ENCODE measurements at places on chromosomes 2 and 18. TPM values are rescaled to one million over a fixed set of nuclear protein-coding genes. Genes with fewer than 3 reads are reported as not detected.

DNA sequence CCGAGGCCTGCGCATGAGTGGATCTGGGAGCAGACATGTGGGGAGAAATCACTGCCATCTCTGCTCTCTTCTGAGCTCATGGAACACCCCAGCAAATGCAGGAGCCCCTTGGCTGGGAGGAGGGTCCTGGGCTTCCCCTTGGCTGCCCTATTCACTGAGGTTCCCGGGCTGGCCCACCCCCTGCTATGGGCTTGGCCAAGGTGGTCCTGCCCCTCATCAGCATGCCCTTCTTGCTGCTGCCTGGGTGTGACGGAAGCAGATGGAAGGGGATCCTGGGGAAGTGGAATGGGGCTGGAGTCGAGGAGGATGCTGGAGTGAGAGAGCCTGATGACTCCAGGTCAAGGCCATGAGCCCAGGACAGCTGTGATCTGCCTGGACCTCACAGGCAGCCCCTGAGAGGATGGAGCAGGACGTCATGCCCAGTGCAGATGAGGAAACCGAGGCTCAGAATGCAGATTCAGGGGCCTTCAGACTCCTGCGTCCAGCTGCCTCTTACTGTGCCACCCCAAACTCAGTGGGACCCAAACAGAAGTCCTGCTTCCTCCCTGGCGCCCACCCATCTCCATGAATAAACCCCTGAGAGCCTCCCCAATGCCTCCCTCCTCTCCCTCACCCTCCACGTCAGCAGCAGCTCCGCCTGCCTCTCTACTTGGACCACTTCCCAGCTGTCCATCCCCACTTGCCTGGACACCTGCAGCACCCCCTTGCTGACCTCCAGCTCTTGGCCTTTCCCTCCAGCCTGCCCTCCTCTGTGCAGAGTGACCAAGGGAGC, 4.0 kb downstream of the SNED1 start:
- no peak overlapping the region for H3K27ac ChIP-seq
- no peak for DNase-seq
- no peak overlapping the region for H3K4me3 ChIP-seq

DNA sequence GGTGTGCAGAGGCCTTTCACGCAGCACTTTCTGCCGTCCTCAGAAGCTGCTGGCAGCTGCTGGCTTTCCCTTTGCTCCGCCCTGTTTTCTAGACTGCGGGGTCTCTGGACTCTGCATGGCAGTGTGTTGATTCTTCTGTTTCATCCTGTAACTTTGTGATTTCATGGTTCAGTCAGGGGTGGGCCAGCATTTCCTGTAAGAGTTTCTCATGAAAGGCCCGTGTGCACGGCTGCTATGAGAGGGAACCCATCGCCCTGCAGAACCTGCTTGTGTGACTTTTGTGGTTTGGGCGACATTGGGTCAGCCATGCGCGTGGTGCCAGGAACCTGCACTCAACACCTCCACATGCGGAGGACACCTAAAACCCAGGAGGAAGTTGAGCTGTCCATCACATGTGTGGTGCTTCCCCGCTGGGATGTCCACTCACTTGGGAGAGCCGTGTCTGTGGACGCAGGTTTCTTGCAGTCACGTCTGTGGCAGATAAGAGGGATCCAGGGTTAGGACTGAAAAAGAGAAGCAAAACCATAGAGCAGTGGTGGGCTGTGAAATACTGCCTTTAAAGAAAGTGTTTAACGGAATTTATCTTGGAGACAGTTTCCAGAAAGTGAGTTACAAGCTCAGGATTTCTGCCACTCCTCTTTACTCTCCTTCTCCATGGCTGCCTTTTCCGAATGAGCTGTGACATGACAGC, 167.3 kb upstream of the ALKAL2 start:
- H3K36me3 ChIP-seq = no peaks in the 10 kb centered on the region
- no peak for DNase-seq
- H3K27ac ChIP-seq = no peak overlapping the region
- H3K4me3 ChIP-seq = no peak overlapping the region

GRCh38 chr2:16136461-16137035, 196.2 kb downstream of the MYCN start:
- no peaks in the 10 kb centered on the region for H3K27me3 ChIP-seq
- no peak for DNase-seq
- no peaks in the 10 kb centered on the region for H3K4me1 ChIP-seq
- H3K36me3 ChIP-seq = no peaks in the 10 kb centered on the region
- H3K27ac ChIP-seq = no peak overlapping the region
- no peak overlapping the region for H3K4me3 ChIP-seq

DNA sequence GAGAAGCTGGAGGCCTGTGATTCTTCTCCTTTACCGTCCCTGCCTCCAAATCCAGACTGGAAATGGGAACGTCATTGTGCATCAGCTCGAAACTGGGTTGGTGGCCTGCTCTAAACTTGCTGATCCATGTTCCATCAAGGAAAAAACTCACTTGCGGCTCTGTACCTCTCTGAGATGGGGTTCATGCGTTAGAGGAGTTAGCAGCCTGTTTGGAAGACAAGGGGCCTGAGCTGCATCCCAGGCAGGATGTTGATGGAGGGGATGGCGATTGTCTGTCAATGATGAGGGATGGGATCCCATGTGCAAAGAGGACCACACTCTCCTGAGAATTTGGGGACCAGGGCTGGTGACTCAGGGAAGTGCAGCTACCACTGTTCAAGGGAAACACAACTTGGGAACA, 26.0 kb downstream of the TWIST2 start:
- no peak for DNase-seq
- H3K4me3 ChIP-seq = no peak overlapping the region
- H3K4me1 ChIP-seq = peaks cover 46% of the 10 kb centered on the region

DNA sequence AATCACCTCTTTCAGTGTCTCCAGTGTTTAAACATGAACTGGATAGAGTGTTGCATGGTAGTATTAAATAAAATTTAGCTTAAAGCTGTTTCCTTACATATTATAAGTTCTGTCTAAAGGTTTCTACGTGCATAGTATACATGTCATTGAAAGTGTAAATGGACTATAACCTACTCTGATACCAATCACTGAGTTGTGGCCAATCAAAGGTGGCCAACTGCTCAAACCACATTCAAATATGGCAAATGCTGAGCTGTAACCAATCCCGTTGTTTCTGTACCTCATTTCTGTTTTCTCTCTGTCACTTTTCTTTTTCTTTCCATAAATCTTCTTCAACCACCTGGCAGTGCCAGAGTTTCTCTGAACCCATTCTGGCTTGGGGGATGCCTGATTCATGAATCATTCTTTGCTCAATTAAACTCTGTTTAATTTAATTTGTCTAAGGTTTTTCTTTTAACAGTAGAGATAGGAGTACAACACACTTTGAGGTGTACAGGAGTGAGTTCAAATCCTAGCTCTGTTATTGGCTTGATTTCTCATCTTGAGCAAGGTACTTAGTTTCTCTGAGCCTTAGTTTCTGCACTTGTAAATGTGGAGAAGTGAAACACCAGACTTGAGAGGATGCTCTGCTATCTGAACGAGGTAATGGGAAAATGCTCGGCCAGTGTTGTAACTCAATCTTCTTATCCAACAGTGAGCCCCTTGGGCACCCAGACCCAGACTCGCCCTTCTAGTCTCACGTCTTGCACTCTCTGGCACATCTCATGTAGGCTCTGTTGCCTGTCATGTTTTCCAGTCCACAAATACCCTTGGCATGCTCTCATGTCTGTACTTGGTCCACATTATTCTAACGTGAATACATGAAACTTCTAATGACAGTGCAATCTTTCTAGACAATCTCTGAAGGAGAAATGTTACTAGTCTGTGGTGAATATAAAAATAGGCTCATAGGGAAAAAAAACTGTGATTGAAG, 228.0 kb downstream of the PIK3C3 start:
- H3K4me3 ChIP-seq = no peak overlapping the region
- no peaks in the 10 kb centered on the region for H3K27me3 ChIP-seq
- DNase-seq = peak; percentile 58

PRKAG3 gene
- total RNA-seq = not detected

DNA sequence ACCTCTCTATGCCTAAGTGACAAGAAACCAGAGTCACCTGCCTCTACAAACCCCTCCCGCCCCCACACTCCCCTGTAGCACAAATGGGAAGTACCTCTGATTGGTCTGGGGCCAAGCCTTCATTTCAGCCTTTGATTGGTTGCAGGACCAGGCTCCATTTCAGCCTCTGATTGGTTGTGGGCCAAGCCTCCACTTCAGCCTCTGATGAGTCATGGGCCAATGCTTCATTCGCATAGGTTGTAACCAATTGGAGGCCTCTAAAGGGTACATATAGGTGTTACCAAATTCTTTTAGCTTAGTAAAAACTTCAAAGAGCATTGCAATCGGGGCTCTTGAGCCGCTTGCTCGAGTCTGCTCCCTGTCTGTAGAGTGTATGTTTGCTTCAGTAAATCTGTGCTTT, 25.0 kb downstream of the CCDC102B start:
- DNase-seq = no peak
- H3K36me3 ChIP-seq = no peaks in the 10 kb centered on the region
- H3K27ac ChIP-seq = no peak overlapping the region
- no peaks in the 10 kb centered on the region for H3K27me3 ChIP-seq
- H3K4me3 ChIP-seq = no peak overlapping the region
- peaks cover 8% of the 10 kb centered on the region for H3K4me1 ChIP-seq

DNA sequence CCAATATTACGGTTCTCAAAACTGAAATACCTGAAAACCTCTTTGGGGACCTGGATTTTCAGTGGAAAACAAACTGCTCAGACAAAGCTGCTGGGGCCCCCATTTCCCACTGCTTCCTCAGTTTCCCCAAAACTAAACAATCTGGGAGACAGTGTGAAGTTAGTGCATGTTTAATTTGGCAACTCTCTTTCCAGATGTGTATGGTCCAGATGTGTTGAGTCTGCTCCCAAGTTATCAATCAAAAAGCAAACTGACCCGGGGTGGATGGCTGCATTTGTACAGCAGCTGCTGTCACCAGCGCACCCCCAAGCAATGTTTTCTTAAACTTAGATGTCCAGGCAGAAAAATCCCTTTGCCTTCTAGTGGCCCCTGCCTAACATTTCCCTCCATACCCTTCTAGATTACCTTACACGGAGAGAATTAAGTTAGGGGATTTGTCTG, 136.9 kb downstream of the COPS8 start:
- peak; percentile 50 for DNase-seq
- peak overlapping the region; percentile 87 for H3K27ac ChIP-seq
- peak overlapping the region; percentile 41 for H3K4me3 ChIP-seq
- H3K4me1 ChIP-seq = peaks cover 67% of the 10 kb centered on the region
- no peaks in the 10 kb centered on the region for H3K36me3 ChIP-seq

DNA sequence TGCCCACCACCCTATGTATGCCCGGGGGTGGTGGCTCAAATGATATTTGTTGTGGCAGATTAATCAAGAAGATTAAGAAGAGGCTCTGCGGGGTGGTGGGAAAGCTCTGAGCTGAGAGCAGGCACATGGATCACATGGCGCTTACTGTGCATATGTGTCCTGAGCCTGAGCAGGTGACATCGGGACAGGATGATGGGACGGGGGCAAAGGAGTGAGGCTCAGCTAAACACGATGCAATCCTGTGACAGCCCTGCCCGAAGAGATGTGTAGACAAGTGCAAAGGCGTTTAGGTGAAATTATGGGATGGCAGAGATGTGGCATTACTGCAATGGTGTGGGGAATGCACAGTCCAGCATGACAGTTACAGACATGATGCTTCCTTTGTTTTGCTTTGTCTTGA, 6.0 kb downstream of the LRRC30 start:
- no peak overlapping the region for H3K4me3 ChIP-seq
- H3K27me3 ChIP-seq = peaks cover 3% of the 10 kb centered on the region
- H3K36me3 ChIP-seq = no peaks in the 10 kb centered on the region
- no peak for DNase-seq
- no peaks in the 10 kb centered on the region for H3K4me1 ChIP-seq
- no peak overlapping the region for H3K27ac ChIP-seq

- no peaks in the 10 kb centered on the region for H3K36me3 ChIP-seq
- DNase-seq = peak; percentile 55
- H3K4me3 ChIP-seq = no peak overlapping the region
- H3K4me1 ChIP-seq = no peaks in the 10 kb centered on the region
Observed at GRCh38 chr2:239465017-239466001, 64.5 kb upstream of the HDAC4 start.

FAM110C gene
- not detected for total RNA-seq

FAM237A gene
- not detected for total RNA-seq

GNLY gene
- total RNA-seq = not detected

DNA sequence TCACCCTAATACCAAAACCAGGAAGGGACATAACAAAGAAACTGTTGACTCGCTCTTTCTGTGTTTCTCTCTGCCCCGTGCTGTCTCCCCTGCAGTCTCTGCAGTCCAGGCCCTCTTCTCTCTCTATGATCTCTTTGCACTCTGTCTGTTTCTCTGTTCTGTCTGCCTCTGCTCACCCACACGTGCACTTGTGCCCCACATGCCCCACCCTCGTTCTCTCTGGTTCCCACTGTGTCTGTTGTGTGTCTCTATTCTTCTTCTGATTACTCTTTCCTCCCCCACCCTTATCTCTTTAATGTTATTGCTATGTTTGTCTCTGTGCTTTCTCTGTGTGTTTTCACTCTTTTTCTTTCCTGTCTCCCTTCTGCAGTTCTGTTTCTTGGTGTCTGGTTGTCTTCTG, 54.0 kb downstream of the NAT8 start:
- H3K27me3 ChIP-seq = no peaks in the 10 kb centered on the region
- no peak for DNase-seq
- H3K4me3 ChIP-seq = no peak overlapping the region

GRCh38 chr18:31098878-31099277, 3.3 kb downstream of the DSC2 start:
- no peaks in the 10 kb centered on the region for H3K27me3 ChIP-seq
- no peak overlapping the region for H3K4me3 ChIP-seq
- no peak for DNase-seq
- no peaks in the 10 kb centered on the region for H3K4me1 ChIP-seq
- H3K27ac ChIP-seq = no peak overlapping the region
- H3K36me3 ChIP-seq = no peaks in the 10 kb centered on the region

NTSR2 gene
- not detected for total RNA-seq

- H3K27ac ChIP-seq = no peak overlapping the region
- peaks cover 34% of the 10 kb centered on the region for H3K36me3 ChIP-seq
- DNase-seq = peak; percentile 42
Observed at GRCh38 chr18:8635087-8635486, 25.9 kb downstream of the RAB12 start.

DNA sequence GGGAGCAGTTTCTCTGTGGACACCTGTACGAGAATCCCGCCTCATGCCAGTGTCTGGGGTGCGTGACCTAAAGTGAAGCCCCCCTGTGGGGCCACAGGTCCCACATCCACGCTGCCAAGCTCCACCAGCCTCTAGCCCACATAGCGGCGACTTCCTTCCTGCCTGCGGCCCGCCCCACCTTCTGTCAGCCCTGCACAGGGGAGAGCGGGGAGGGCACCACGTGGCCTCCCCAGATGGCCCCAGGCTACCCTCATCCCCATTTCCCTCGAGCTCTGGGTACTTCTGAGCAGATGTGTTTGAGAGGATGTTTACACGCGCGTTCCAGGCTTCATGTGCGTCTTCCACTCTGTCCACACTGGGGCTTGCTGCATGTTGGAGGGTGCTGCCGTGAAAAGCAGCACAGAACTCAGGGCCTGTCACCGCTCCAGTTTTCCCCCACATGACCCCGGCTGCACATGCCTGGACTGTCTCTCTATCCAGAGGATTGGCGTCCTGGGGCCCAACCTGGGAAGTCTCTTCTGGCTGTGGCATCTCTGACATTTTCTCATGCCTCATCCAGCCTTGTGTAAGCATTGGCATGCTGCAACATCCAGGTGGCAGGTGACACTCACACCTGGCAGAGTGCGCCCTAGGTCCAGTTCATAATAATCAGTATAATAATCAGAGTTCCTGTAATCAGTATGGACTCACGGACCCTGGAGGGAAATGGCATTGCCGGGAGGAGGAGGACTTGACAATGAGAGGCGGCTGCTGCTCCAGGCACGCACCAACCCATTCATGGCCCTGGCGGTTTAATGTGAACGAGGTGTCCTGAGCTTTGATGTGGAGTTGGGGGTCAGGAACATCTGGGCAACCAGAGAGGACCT, 146.3 kb upstream of the TWIST2 start:
- no peak for DNase-seq
- no peaks in the 10 kb centered on the region for H3K27me3 ChIP-seq
- no peak overlapping the region for H3K4me3 ChIP-seq
- H3K27ac ChIP-seq = no peak overlapping the region
- no peaks in the 10 kb centered on the region for H3K36me3 ChIP-seq
